ENCODE measurements at places on chromosomes 13 and 19.
A peak's percentile ranks its signal among the peaks of the same experiment; 100 is the strongest.

GRCh38 chr19:31671411-31672035, 322.3 kb upstream of the TSHZ3 start:
- no peak for DNase-seq

- no peak for DNase-seq
Observed at GRCh38 chr13:44802491-44802890, 186.8 kb downstream of the NUFIP1 start.

GRCh38 chr19:50728084-50728737, 5.0 kb downstream of the CLEC11A start:
- peak; percentile 27 for DNase-seq

DNA sequence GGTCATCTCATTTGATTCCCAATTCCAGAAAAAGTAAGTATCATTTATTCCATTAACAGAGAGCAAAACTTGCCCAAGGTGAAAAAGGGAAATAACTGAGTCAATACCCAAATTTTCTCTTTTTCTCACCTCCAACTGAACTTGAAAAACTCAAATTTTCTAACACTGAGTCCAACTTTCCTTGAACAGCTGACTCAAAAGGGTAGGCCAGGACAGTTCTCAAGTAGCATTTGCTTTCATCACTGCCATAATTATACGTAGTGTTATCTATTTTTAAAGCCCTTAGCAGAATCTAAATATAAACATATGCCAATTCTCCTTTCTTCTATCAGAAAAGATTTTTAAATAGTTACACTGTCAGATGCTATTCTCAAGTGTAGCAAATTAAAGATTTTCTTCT, 3.5 kb downstream of the N4BP2L2 start:
- DNase-seq = no peak

GRCh38 chr13:39887387-39887786, 231.9 kb downstream of the COG6 start:
- DNase-seq = no peak

DNA sequence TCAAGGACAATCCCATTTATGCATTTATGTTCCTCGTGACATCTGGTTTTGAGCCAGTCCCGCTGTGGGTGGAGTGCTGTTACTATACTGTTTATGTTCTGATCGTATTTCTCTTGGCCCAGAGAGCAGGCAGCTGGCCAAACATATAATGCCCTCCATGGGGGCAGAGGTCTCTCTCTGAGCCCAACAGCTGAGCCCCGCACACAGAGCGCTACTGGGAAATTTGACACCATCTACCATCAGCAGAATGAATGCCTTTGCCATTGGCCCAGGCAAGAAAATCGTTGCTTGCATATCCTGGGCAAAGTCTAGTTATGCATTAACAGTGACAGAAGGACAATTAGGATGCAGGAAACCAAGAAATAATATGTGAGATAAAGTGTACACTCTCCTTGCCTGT, 126.8 kb upstream of the CACNA1A start:
- peak; percentile 100 for DNase-seq

GRCh38 chr19:48987323-48987722, 5.8 kb downstream of the GYS1 start:
- no peak for DNase-seq

- no peak for DNase-seq
Observed at GRCh38 chr19:38759590-38760003, 13.7 kb downstream of the LGALS7 start.

GRCh38 chr19:54630782-54631181, 498 bp downstream of the LILRB1 start:
- DNase-seq = no peak

DNA sequence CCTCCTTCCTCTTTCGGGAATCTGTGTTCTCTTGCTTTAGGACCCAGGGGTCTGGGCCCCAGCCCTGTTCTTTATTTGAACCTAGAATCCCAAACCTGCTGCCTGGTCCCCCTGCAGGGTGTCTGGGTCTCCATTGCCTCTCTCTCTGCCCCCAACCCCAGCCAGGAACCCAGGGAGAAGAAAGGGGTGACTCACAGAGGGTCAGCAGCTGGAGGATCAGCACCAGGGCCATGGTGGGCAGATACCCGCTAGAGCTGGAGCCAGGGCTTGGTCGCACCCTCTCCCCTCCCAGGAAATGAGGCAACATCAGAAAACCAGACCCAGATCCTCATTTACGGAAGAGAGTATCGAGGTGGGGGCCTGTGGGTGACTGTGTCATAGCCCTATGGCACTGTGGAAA, at the start of gene OSCAR:
OSCAR (minus strand) TSS at position 243 of the 400 bp plus-strand sequence; CDS start at position 232, 11 bp downstream.
- DNase-seq = no peak

DNA sequence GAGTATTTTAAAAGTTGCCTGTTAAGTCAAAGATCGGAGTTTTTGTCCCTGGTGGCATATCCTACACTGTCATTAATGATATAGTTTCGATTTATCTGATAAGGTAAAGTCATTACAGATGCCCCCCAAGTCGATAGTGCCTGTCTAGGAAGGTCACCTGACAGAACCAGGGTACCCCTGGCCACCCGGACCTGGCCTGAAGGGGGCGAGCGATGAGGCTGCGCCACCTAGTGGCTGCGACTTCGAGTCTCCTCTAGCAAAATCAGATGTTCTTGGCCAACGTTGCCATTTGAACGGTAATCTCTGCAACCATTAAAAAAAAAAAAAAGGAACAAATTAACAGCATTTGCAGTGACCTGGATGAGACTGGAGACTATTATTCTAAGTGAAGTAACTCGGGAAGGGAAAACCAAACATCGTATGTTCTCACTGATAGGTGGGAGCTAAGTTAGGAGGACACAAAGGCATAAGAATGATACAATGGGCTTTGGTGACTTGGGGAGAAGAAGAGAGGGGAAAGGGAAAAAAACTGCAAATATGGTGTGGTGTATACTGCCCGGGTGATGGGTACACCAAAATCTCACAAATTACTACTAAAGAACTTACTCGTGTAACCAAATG, 565.1 kb downstream of the LIG4 start:
- DNase-seq = peak; percentile 66

- peak; percentile 43 for DNase-seq
Observed at GRCh38 chr19:16772841-16773240, 53.2 kb downstream of the NWD1 start.

GRCh38 chr19:15195371-15196334, 5.1 kb downstream of the NOTCH3 start:
- DNase-seq = peak; percentile 92

- DNase-seq = no peak
Observed at GRCh38 chr13:20064128-20064527, 96.7 kb downstream of the GJA3 start.

GRCh38 chr13:30429721-30430694, 7.7 kb downstream of the UBE2L5 start:
- DNase-seq = no peak

GRCh38 chr13:95970878-95971277, 82.3 kb downstream of the UGGT2 start:
- no peak for DNase-seq

DNA sequence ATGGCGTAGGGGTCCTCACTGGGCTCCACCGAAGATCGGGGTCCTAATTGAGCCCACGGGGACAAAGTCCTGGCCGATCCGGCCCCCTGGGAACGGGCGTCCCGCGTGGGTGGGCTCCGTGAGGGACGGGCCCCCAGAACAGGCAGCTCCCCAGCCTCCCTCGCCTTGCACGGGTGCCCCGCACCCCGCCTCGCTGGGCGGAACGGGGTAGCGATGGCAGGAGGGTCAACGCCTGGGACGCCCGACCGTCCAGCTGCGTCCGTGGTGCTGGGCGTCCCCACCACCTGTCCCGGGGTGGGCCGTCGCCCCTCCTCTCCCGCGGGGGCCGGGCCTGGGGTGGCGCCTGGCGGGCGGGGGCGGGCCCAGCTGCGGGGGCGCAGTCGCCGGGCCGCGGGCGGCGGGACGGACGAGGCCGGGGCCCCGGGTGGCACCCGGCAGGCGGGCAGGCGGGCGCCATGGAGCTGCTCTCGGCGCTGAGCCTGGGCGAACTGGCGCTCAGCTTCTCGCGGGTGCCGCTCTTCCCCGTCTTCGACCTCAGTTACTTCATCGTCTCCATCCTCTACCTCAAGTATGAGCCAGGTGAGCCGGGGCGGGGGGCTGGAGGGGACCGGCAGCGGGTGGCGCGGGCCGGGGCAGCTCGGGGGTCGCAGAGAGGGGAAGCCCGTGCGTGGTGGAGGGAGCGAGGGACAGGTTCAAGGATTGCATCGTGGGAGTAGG, at the start of gene TMEM38A:
TMEM38A (plus strand) TSS at position 377 of the 717 bp plus-strand sequence; CDS start at position 456, 79 bp downstream.
- DNase-seq = peak; percentile 78

GRCh38 chr19:38142176-38143035, 81.6 kb downstream of the DPF1 start:
- DNase-seq = peak; percentile 84

- DNase-seq = no peak
Observed at GRCh38 chr13:59493436-59493965, 670.2 kb downstream of the DIAPH3 start.

DNA sequence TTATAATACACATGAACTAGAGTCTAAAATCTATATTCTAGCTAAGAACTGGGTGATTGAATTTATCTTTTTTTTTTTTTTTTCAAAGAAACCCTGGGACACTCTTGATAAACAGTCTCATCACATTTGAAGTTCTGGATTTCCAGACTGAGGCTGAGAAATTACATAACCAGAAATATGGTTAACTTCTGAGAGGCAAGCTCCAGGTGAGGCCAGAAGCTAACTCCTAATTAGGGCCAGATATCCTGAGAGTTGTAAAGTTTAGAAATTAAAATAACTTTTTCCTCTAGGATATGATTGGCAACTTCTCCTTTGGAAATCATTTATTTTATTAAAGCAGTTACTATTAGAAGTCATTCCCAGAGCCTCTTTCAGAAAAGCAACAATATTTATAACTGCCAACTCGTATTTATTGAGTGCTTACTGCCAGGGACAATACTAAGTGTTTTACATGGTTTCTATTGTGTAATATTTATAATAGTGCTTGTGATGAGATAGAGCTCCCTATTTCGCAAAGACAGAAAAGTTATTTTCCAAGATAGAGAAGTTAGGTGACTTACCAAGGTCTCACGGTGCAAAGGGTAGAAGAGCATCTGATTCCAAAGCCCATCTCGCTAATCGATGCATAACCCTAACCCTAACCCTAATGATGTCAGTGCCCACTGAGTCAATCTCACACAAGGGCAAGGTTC, 187.7 kb downstream of the DCT start:
- DNase-seq = no peak

GRCh38 chr19:7168941-7169340, 99.4 kb downstream of the ZNF557 start:
- no peak for DNase-seq
